Right ventricle myocardium inferior (tissue), 1 donor: ENCODE measurements at places on chromosomes 12 and 14. TPM values are rescaled to one million over a fixed set of nuclear protein-coding genes. Genes with fewer than 3 reads are reported as not detected.

Gene NCAPD2
- 11.6 TPM for total RNA-seq

Gene AMIGO2
- 2.7 TPM for total RNA-seq

Gene RTL1
- not detected for total RNA-seq

Gene PRMT5
- 48.7 TPM for total RNA-seq

Gene INSM2
- total RNA-seq, result not detected

DNA sequence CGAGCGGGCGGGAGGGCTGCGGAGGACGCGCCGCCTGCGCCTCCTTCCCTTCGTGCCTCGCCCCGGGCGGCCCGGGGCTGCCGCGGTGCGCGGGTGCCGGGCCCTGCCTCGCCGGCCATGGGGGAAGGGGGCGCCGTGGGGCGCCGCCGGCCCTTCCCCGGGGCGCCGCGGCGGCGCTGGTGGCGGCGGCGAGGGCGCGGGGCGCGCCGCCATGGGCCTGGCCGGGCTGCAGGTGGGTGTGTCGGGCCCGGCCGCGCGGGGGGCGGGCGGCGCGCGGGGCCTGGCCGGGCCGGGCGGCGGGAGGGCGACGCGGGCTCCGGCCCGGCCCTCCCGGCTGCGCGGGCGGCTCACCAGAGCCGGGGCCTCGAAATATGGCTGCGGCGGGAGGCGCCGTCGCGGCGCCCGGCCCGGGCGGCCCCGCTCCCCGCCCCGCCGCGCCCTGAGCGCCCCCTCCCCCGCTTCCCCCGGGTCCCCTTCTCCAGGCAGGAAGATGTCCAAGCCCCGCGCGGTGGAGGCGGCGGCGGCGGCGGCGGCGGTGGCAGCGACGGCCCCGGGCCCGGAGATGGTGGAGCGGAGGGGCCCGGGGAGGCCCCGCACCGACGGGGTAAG lies 5.1 kb downstream of the KMT5A start:
- DNase-seq, result no peak

DNA sequence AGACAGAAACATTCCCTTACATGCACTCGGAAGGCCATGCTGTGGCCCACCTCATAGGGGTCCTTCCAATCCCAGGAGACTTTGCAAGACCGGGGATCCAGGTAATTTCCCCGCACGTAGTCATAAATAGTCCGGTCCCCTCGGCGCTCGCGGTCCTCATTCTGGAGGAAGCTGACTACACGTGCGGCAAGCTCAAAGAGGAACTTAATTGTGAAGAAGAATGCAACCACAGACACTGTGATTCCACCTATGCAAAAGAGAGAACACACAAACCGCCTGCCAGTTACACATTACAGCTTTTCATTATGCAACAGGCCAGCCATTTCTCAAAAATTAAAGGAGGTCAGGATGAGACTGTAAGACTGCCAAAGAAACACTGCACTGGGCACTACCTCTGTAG lies 28.4 kb downstream of the AREL1 start:
- DNase-seq, result peak; percentile 84

GRCh38 chr12:98838231-98838647 lies 193.1 kb downstream of the APAF1 start:
- no peak for DNase-seq

DNA sequence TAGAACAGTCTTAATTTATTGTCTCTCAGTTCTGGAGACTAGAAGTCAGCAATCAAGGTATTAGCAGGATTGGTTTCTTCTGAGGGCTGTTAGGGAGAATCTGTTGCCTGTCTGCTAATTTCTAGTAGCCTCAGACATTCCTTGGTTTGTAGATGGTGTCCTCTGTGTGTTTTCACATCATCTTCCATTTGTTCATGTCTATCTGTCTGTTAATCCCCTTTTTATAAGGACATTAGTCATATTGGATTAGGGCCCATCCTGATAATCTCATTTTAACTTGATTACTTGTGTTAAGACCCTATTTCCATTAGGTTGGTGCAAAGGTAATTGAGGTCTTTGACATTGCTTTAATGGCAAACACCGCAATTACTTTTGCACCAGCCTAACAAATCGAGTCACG lies 34.3 kb downstream of the TBC1D15 start:
- DNase-seq, result no peak
